ENCODE measurements at places on chromosomes 6 and 20. TPM values are rescaled to one million over a fixed set of nuclear protein-coding genes. Genes with fewer than 3 reads are reported as not detected.

DNA sequence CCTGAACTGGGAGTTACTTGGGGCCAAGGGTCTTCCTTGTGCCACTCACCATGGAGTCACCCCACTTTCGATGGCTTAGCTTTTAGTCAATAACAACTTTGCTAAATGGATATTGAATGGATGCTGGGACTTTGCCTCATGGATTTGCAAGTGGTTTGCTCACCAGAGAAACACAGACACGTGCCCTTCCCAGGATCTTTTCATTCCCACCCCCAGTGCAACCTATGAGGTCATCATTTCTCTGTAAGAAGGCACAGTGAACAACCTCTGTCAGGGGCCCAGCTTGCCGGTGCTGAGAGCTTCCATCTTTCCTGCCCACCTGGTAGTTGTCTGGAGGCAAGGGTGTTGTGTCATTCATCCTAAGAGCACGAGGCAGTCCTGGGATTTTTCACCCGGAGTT is 256.8 kb upstream of the PMEPA1 start:
- no peak for DNase-seq

- no peak for DNase-seq
These were observed 33.3 kb upstream of the KIF16B start for GRCh38 chr20:16606468-16607070.

- no peak for DNase-seq
These were observed 47.8 kb downstream of the CEP43 start for GRCh38 chr6:167046861-167047495.

GRCh38 chr20:55094353-55094861 is 619.0 kb downstream of the DOK5 start:
- no peak for DNase-seq

DNA sequence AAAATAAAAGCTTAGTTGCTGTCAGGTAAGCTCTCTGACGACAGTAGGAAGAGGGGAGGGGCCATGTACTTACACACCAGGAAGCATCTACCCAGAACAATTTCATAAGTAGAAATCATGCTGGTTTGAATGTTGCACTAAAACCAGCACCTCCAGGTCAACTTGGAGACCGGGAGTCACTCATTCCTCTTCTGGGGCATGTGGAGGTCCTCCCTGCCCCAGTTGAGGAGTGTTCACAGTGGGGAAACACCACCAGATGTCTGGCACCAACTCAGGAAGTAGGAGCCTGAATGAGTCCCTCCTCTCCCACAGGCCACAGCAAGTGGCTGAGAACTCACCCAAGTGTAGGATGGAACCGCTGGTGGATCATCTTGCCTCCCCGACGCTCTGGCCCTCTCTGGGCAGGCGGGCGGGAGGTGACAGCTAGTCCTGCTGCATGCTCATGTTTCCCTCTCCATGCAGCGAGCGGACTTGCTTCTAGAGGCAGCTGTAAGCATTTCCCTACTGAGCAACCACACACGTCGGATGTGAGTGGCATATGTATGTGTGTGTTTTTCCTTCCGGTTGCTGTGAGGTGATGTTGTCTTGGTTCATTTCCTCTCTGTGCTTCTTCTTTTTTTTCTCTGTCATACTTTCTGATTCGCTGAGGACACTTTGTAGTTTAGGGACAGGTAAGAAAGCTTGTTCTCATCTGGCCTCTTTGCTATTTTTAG is 149.5 kb upstream of the NEDD9 start:
- peak; percentile 93 for DNase-seq

- DNase-seq: no peak
These were observed 378 bp upstream of the LAMA2 start for GRCh38 chr6:128882560-128882959.

DNA sequence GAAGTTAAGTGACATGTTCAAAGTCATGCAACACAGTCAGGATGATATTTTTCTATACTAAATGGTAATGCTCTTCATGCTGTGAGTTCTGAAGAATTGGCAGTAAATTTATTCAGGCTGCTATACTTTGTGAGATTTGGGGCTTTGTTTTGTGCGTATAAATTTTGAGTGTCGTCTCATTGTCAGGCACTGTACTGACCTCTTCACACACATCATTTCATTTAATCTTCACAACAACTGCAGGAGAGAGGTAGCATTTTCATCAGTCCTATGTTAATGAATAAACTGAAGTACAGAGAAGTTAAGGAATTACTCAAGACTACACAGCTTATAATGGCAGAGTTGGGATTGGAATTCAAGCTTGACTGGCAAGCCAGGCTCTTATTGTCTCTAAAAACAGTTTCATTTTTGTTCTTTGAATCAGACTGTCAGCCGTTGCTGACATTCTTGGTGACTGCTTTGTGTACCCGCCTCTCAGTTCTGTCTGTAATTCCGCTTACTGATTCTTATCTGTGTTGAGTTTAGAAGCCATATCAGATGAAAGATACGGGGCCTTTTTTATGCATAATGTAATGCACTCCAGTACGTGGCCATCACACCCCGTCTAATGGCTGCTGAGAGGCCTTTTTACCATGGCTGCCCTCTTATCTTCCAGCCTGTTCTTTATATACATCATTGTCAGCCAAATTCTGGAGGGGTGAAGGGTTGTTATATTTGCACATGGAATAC is 274.9 kb downstream of the UTRN start:
- DNase-seq: peak; percentile 52

GRCh38 chr6:108591040-108591816 is 30.5 kb downstream of the FOXO3 start:
- DNase-seq: no peak

- DNase-seq: no peak
These were observed 6.2 kb downstream of the PTPN1 start for GRCh38 chr20:50516180-50516934.

GRCh38 chr20:49037962-49038387 is 8.1 kb upstream of the CSE1L start:
- peak; percentile 14 for DNase-seq

DNA sequence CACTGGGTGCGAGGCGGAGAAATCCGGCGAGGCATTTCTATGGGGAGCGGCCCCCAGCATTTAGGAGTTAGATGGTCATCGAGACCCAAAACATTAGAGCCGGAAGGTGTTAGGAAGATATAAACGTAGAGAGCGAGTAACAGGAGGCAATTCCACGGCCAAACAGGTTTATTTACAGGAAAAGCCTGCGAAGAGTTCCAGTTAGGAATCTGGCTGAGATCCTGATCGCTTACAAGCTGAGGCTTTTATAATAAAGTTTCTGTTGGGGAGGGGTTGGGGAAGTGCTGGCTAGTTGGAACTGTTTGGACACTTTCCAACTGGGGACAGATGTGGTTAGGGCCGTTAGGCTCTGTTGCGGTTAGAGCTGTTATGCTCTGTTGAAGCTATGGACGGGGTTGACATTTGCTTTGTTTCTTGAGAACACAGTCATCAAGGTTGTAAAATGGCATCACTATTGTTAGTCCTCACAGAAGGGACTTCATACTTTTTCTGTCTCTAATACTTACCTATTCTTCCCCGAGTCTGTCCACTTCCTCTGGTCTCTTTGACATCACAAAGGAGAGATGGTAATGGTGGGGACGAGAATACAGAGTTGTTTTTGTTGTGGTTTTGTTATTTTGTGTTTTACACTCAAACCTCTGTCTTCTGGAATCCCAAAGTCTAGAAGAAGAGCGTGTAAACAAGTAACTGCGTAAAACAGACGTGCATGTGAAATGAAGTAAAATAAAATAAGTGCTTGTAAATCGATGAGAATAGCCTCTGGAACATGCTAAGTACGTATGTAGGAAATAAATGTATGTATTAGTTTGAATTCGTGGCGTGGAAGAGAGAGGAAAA is 554 bp upstream of the ZSCAN31 start:
- DNase-seq: peak; percentile 27

GRCh38 chr6:28333599-28334018 is 2.3 kb downstream of the ZSCAN31 start:
- DNase-seq: no peak

GRCh38 chr6:144568241-144568640 is 283.1 kb downstream of the UTRN start:
- no peak for DNase-seq

- DNase-seq: no peak
These were observed 47.2 kb upstream of the FAM50B start for GRCh38 chr6:3801960-3802359.

- DNase-seq: no peak
These were observed 68.8 kb downstream of the CLIC5 start for GRCh38 chr6:45946887-45947286.

- no peak for DNase-seq
These were observed 15.6 kb upstream of the ZNF451 start for GRCh38 chr6:57074383-57074782.

The PTK6 gene
- 0.19 TPM for total RNA-seq

The AIF1 gene
- total RNA-seq: 558 TPM

The GINM1 gene
- total RNA-seq: 17.8 TPM

The SERPINB6 gene
- 23.1 TPM for total RNA-seq

The CALHM5 gene
- total RNA-seq: 0.33 TPM

The ECT2L gene
- total RNA-seq: 0.09 TPM

The HLA-G gene
- total RNA-seq: 1.7 TPM

The CRISP3 gene
- 1.1 TPM for total RNA-seq

The PSORS1C2 gene
- not detected for total RNA-seq

The TPX2 gene
- 75.6 TPM for total RNA-seq

The ARFGEF3 gene
- 0.19 TPM for total RNA-seq

Data from thymus (tissue), 14 donors.